Activated CD8-positive, alpha-beta memory T cell treated with anti-CD3 and anti-CD28 coated beads for 4 hours (primary cell): ENCODE measurements at places on chromosomes 12 and 14.

DNA sequence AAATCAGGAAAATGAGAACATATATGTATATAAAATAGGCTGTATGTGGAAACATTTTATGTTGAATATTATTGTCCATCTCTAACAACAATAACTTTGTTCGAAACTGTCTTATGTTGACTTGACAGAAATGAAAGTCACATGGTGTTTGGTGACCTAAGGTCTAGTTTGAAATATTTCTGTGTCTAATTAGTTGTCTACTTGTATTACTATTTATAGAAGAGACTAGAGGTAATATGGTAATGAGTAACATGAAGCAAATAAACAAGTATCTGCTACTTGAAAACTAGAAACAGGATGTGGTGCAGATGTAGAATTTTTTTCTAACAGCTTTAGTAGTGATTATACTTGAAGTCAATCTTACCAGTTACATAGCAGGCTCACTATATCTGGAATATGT lies 3.9 kb downstream of the GPHN start:
- DNase-seq = no peak

DNA sequence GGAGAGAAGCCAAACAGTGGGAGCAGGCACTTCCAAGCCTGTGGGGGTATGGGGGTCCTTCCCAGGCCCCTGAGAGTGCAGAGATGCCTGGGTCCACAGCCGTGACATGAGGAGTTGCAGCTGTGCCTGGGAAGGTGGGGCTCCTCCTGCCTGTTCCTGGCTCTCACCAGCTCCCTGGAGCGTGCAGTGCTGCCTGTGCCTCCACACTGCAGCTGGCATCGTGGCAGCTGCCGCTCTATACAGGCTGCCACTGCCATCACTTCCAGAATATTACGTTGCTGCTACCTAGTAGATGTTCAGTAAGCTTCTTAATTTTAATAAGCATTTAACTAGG lies 223.7 kb downstream of the KCNC2 start:
- DNase-seq = no peak

DNA sequence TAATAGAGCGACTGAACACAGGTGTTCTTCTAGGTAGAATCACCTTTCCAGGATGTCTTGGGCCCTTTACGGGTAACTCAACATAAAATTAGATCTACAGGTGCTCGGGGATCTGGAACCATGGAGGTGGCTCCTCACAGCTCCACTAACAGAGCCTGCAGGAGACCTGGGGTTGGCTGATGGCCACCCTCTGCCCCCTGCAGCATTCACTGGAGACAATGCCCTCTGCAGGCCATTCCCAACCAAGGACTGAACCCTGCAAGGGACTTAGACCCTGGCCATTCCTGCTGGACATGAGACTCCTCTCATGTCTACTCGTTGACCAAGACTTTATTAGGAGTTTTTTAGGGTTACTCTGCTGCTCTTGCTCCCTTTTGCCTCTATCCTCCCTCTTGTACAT lies 58.5 kb upstream of the PPP4R3A start:
- no peak for DNase-seq

GRCh38 chr14:41404126-41404525 lies 202.6 kb upstream of the LRFN5 start:
- no peak for DNase-seq

- no peak for DNase-seq
These were observed 35.4 kb downstream of the RAD52 start for GRCh38 chr12:913919-914698.

- no peak for DNase-seq
These were observed 940.2 kb downstream of the GALC start for GRCh38 chr14:87052646-87053225.
